MG63 (cell line): ENCODE measurements at places on chromosomes 7 and 10. TPM values are rescaled to one million over a fixed set of nuclear protein-coding genes. Genes with fewer than 3 reads are reported as not detected.

DNA sequence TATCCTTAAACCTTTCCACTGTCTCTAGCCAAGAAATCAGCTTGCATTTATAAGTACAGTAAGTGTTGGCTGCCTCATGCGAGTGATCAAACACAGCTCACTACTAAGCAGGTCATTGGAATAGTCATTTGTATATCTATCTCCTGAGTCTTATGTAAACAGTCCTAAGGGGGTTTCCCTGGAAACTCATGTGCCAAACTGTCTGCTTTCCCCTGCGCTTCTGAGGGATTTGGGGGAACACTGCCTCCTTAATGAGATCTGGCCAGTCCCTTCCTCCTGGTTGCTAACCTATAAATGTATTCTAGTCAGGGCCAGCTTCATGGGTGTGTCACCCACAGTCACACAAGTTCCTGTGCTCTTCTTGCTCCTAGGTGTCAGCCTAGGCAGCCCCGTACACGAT is 133.1 kb downstream of the CD36 start:
- peak; percentile 28 for DNase-seq

- DNase-seq: no peak
These were observed 27.0 kb downstream of the RAPGEF5 start for GRCh38 chr7:22329816-22330524.

DNA sequence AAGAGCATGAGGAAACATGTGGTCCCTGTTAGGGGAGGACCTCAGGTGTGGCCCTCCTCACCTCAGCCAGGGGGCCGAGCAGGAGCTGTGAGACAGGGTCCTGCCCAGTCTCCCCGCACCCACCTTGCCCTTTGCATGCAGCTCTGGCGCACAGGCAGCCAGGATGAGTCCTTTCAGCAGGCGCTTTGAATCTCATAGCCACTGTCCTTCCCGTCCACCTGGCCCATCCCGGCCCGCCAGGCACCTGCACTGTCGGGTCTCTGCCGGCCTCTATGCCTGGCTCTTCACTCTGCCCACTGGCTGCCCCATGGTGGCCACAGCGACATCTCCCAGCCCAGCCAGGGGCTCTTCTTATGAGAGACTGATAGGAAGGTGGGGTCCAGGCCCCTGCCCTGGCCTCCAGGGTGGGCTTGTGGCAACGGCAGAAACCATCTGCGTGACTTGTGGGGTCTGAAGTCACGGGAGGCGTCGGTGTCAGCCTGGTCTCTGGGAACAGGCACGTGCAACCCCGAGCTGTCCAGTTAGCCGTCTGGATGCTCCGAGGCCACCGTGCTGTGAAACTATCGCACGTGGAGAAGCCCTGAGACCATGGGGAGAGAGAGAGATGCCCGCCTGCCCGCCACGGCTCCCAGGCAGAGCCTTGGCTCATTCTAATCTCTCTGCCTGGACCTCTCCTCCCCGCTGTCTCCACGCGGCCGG is 37.4 kb downstream of the FOXL3 start:
- DNase-seq: no peak

The SUN3 gene
- total RNA-seq: not detected in 2 replicates

DNA sequence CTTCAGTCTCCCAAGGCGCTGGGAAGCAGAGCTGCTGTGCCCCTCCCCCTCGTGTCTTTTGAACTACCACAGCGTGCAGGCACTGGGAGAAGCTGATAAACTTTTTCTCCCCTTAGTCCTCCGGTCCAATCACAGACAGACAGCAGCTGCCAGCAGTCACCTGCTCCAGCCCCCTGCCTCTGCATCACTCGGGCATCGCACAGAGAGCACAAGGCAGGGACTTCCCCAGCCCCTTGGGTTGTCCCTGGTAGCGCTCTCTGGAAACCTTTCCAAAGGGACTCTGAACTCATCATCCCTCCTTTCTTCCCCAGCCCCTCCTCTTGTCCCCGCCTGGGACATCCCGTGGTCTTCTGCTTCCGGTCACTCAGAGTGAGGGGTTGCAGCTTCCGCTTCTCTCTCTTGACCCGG is 1.4 kb upstream of the NEUROG3 start:
- DNase-seq: no peak

DNA sequence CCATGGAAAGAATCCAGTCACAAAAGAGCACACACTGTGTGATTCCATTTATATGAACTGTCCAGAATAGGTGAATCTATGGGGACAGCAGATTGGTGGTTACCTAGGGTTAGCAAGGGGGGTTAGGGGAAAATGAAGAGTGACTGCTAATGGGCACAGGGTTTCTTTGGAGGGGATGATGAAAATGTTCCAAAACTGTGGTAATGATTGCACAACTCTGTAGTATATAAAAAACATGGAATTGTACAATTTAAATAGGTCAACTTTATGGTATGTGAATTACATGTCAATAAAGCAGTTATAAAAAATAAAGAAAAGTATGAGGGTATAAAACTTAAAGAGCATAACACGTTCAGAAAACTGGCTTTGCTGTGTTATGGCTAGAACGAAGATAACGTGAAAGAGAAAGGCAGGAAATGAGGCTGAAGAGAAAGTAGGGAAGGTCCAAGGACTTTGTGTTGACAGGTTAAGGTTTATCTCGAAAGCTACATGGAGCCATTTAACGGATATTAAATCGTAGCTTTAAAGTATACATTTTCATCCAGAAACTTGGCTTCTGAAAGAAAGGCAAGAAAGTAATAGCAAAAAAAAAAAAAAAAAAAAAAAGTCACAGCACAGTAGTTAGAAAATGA is 26.4 kb upstream of the MSS51 start:
- no peak for DNase-seq

DNA sequence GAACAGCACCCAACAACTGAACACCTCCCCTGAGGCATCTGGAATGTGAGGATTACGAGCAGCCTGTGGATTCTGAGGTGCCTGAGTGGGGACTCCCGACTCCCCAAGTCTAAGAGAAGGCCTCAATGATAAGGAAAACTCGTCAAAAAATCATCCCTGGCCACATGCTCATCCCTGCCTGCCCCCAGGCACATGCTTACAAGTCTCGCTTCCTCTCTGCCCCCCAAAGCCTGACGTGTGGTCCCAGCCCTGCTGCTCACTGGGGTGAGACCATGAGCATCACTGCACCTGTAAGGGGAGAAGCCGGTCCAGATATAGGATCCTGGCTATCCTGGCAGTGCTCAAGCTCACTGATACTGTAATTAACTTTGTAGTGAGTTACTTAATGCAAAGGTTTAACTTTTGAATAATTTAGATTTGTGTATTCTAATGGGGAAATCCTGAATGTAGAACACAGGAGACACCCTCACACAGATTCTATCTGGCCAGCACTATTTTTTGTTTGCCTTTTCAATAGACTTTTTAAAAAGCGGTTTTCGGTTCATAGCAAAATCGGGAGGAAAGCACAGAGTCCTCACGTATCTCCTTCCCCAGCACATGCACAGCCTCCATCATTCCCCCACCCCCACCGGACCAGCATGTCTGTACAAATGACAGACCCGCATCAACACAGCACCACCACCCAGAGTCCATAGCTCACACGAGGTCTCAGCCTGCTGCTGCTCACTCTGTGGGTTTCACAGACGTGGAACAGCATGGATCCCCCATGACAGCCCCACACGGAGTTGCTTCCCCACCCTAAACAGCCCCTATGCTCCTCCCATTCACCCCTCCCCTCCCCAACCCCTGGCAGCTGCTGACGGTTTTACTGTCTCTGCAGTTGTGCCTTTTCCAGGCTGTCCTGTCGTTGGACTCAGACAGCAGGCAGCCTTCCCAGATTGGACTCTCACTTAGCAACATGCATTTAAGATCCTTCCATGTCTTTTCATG is 167.9 kb downstream of the DIP2C start:
- DNase-seq: no peak

GRCh38 chr10:95644901-95645300 is 11.6 kb downstream of the ALDH18A1 start:
- no peak for DNase-seq
